Activated T-helper 1 cell treated with anti-CD3 and anti-CD28 coated beads, Interleukin-12 subunit alpha, Interleukin-12 subunit beta, Interleukin-2, Interleukin-4 antibody, amounts not matched to agents 30 ng/mL and 10 ng/mL and 1 ng/mL, durations not matched to agents 14 hours and 24 hours and 36 hours (primary cell): ENCODE measurements at places on chromosomes 1 and 21. TPM values are rescaled to one million over a fixed set of nuclear protein-coding genes. Genes with fewer than 3 reads are reported as not detected.

DNA sequence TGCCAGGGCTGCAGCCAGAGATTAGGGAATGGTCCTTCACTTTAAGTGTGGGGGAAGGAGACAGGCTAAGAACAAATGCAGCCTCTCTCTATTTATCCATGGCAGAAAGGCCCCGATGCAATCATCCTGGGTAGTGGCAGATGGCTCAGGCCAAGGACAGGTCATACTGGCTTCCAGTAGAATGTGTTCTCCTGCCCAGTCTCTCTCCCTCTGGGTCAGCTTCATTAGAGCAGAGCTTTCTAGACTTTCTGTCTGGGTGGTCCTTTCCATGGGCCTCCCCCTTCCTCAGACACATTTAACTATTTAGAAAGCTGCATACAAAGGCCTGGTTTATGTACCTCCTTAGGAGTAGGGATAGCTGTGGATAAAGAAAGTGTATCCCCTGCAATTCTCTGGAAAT is 4.8 kb upstream of the PTCH2 start:
- DNase-seq: no peak
- H3K27me3 ChIP-seq: peaks cover 11% of the 10 kb centered on the region
- no peak overlapping the region for H3K4me3 ChIP-seq
- peaks cover 26% of the 10 kb centered on the region for H3K36me3 ChIP-seq

- no peaks in the 10 kb centered on the region for H3K27me3 ChIP-seq
- H3K4me1 ChIP-seq: peaks cover 43% of the 10 kb centered on the region
- H3K27ac ChIP-seq: peak overlapping the region; percentile 18
- H3K4me3 ChIP-seq: peak overlapping the region; percentile 2
Measured at GRCh38 chr1:113975211-113975895, 3.9 kb upstream of the OLFML3 start.

- DNase-seq: no peak
- no peaks in the 10 kb centered on the region for H3K36me3 ChIP-seq
- H3K4me3 ChIP-seq: no peak overlapping the region
- H3K27ac ChIP-seq: no peak overlapping the region
- peaks cover 7% of the 10 kb centered on the region for H3K27me3 ChIP-seq
- H3K4me1 ChIP-seq: no peaks in the 10 kb centered on the region
Measured at GRCh38 chr1:40130892-40131291, 30.3 kb upstream of the RLF start.

DNA sequence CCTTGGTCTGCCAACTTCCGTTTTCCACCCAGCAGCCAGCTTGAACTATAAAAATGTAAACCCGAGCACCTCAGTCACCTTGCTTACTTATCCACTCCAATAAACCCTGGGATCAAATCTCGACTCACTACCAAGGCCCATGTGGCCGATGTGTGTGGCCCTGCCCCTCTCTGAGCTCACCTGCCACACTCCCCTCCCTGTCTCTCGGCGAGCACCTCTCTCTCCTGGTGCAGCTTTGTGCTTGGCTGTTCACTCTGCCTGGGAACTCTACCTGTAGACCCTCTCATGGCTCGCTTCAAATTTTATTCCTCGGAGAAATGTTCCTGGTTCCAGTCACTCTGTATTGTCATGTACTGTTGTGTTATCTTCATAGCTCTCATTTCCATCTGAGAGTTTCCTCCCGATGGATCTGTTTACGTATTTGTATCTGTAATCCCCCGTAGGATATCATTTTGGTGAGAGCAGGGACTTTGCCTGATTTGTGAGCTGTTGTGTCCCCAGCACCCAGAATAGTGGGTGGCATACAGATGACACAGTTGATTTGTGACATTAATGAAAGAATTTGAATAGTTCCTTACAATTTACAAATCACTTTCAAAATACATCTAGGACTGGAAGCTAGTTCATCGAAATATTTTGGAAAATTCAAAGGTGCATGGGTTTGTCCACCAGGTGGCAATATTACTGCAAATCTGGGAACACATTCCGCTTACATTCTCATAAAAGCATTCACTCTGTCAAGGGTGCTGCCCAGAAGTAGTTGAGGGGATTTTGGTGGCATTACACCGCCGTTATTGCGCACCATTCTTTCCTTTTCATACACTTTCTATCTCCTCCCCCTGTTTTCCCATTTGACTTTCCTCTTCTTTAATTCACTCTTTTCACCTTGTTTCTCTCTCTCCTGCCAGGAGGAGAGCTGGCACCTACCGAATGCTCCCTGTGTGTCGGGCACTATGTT is 95.3 kb downstream of the ABCA4 start:
- DNase-seq: no peak
- peaks cover 12% of the 10 kb centered on the region for H3K27me3 ChIP-seq
- no peak overlapping the region for H3K27ac ChIP-seq
- peaks cover 20% of the 10 kb centered on the region for H3K4me1 ChIP-seq
- H3K36me3 ChIP-seq: no peaks in the 10 kb centered on the region

- no peaks in the 10 kb centered on the region for H3K4me1 ChIP-seq
- H3K4me3 ChIP-seq: no peak overlapping the region
- peak; percentile 30 for DNase-seq
- no peaks in the 10 kb centered on the region for H3K36me3 ChIP-seq
- no peak overlapping the region for H3K27ac ChIP-seq
Measured at GRCh38 chr1:1441002-1441888, 5.8 kb downstream of the VWA1 start.

DNA sequence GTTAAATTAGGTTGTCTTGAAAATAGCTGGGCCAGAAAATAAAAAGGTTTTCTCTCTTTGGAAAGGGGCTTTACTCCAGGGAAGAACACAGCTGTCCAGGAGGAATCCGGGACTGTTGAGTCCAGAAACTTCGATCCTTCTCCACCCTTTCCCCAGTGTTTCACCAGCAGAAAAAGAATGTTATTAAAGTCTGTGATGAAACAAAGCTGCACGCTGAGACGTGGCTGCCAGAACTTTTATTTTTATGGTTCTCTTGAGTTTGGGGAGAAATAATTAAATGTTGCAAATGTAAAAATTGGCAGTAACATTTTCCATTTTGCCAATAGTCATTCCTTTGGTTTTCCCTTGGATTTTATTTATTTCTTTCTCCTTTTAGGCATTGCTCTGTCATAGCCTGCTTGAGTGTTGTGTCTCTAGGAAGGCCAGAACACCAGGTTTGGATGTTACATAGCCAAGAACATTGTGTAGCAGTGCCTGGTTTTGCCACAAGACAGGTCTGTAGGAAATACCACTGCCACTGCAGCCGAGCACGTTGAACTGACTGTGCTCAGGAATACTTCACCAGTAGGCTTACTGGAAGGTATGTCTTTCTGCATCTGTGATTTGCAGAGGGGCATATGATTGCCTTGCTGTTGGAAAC is 87.4 kb downstream of the ROR1 start:
- H3K4me3 ChIP-seq: no peak overlapping the region
- H3K27me3 ChIP-seq: peaks cover 2% of the 10 kb centered on the region
- no peak overlapping the region for H3K27ac ChIP-seq
- no peaks in the 10 kb centered on the region for H3K4me1 ChIP-seq
- H3K36me3 ChIP-seq: no peaks in the 10 kb centered on the region

DNA sequence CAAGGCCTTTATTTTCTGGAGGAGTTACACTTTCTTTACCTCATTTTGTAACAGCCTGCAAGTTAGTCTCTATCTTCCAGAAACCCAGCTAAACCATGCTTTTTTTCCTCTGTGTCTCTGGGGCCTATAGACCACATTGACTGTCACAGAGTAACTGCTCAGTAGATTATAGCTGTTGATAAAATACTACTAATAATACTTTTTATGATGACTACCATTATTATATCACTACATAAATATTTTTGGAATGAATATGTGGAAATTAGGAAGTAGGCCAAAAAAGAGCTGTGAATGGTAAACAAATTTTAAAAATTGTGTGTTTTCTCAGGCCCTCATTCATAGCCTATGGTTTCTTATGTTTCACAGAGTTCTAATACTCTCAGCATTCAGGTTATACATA is 233.1 kb upstream of the USP24 start:
- H3K4me1 ChIP-seq: peaks cover 9% of the 10 kb centered on the region
- H3K27ac ChIP-seq: no peak overlapping the region
- H3K4me3 ChIP-seq: no peak overlapping the region
- H3K36me3 ChIP-seq: no peaks in the 10 kb centered on the region
- no peak for DNase-seq

DNA sequence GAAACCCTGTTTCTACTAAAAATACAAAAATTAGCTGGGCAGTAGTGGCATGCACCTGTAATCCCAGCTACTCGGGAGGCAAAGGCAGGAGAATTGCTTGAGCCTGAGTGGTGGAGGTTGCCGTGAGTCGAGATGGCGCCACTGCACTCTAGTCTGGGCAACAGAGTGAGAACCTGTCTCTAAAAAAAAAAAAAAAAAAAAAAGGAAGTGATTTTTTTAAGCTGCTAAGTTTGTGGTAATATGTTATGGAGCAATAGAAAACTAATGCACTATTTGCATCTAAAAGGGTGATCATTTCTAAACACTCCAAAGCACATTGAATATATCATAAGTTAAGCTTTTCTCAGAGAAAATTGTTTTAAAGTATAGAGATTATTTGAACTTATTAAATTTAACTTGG is 244.8 kb upstream of the SPAG17 start:
- no peaks in the 10 kb centered on the region for H3K4me1 ChIP-seq
- DNase-seq: no peak
- H3K27ac ChIP-seq: no peak overlapping the region
- no peaks in the 10 kb centered on the region for H3K36me3 ChIP-seq
- no peaks in the 10 kb centered on the region for H3K27me3 ChIP-seq

DNA sequence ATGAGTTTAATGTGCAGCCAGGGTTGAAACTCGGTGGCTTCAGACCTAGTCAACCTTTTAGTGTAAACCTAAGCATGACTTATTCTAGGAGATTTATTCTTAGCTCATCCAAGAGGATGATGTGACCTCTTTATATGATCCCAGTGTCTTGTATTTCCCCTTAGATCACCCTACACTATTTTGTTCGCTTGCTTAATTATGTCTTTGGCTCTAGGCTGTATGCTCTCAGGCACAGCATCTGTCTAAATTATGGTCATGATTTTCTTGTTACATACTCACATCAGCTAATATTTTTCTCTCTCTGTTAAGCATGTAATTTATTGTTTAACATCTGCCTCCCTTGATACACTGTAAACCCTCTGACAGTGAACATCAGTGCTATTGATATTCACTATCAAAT is 19.1 kb downstream of the COL11A1 start:
- no peaks in the 10 kb centered on the region for H3K27me3 ChIP-seq
- DNase-seq: no peak
- H3K36me3 ChIP-seq: no peaks in the 10 kb centered on the region
- no peak overlapping the region for H3K4me3 ChIP-seq
- no peak overlapping the region for H3K27ac ChIP-seq

DNA sequence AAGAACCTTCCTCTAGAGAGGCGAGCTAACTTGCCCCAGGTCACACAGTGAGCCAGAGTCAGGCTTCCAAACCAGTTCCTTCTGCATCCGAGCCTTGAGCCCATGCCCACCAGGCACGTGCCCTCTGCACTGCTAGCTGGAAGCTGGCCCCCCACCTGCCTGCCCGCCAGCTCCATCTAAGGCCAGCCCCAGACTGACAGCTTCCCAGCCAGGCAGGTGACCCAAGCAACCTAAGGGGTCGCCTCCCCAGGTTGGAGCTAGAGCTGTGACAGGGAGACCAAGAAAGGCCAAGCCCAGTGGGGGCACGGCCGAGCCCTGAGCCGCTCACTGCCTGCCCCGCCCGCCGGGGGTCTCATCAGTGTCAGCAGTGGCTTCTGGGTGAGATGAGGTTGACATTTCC is 19.9 kb upstream of the C1QA start:
- no peak overlapping the region for H3K27ac ChIP-seq
- peaks cover 6% of the 10 kb centered on the region for H3K27me3 ChIP-seq
- H3K36me3 ChIP-seq: no peaks in the 10 kb centered on the region
- no peaks in the 10 kb centered on the region for H3K4me1 ChIP-seq

- no peak overlapping the region for H3K4me3 ChIP-seq
- H3K36me3 ChIP-seq: peaks cover 20% of the 10 kb centered on the region
- no peaks in the 10 kb centered on the region for H3K27me3 ChIP-seq
- H3K27ac ChIP-seq: no peak overlapping the region
Measured at GRCh38 chr1:235782601-235783000, 84.1 kb downstream of the LYST start.

DNA sequence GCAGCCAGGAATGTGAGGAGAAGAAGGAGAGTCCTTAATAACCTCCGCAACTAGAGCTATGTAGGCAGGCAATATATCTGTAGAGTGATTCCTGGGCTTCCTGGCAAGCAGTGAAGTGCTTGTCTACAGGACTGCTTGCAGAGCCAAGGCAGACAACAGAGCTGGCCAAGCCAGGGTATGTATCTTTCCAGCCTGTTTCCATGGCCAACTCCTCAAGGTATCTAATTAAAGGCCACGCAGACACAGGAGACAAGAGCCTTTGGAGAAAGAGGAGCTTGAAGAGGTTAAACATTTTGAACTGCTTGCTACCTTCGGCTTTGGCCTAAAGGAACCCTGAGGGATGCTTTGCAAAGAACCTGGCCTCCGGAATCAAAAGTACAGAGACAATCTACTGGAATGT is 137.4 kb downstream of the PIGK start:
- no peak overlapping the region for H3K27ac ChIP-seq
- H3K4me1 ChIP-seq: no peaks in the 10 kb centered on the region
- DNase-seq: no peak
- peaks cover 4% of the 10 kb centered on the region for H3K27me3 ChIP-seq

DNA sequence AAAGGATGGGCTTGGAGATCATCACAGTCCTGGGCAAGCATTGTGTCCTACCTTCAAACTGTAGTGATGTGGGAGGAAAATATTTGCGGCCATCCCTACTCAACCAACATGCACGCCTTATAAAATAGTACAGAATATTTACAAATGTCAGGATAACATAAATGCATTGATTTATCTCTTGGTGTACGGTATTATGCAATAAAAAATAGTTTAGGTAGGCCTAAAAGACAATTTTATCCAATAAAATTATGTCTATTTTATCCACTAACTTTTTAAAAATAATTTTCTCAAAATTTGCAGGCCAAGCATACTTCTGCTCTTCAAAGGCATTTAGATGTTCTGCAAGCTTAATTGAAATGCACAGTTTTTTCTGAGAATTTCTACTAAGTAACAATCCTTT is at the start of gene OR2T1:
Gene OR2T1, plus strand, starts transcription at position 301 of the 400 bp plus-strand sequence. CDS start 3,100 bp downstream, outside the sequence.
- no peak within 1 kb of the TSS for H3K27ac ChIP-seq
- H3K36me3 ChIP-seq: no peaks in the 10 kb centered on the region
- no peak within 1 kb of the TSS for H3K4me3 ChIP-seq
- DNase-seq: no peak
- H3K27me3 ChIP-seq: peaks cover 2% of the 10 kb centered on the region

DNA sequence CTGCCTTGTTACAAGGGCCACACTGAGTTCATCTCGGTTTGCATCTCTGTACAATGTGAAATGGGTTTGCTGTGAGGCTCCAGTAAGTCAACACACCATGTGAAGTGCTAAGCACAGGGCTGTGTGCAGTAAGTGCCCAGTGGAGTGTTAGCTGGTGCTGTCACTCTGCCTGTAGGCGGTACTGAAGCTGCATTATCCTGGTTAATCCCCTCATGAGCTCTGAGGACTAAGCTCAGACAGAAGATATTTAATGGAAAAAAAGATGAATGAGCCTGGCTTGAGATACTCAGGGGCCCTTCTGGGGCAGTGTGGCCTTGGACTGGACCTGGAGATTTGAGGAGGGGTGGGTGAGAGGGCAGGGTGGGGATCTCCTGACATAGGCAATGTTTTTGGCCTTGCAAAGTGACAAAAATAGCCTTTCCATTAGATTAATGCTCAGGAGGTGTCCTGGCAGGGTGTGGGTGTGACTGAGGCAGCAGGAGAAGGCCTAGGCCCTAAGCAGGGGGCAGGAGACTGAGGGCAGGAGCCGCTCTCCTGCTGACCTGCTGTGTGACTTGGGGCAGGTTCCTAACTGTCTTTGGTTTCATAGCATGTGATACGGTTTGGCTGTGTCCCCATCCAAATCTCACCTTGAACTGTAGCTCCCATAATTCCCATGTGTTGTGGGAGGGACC is 570.5 kb downstream of the PTPRU start:
- H3K4me1 ChIP-seq: no peaks in the 10 kb centered on the region
- no peaks in the 10 kb centered on the region for H3K36me3 ChIP-seq
- no peak for DNase-seq
- no peaks in the 10 kb centered on the region for H3K27me3 ChIP-seq

The TFF2 gene
- total RNA-seq: not detected in 2 replicates

The TENT5C gene
- 4.9 and 5.2 TPM in 2 replicates for total RNA-seq

The RNU1-2 gene
- total RNA-seq: 2,178 and 3,041 TPM in 2 replicates

The LEFTY2 gene
- not detected in 2 replicates for total RNA-seq

The AQP10 gene
- total RNA-seq: not detected in 2 replicates

The FCRL5 gene
- not detected in 2 replicates for total RNA-seq
